ENCODE measurements at places on chromosomes 1 and 21.

DNA sequence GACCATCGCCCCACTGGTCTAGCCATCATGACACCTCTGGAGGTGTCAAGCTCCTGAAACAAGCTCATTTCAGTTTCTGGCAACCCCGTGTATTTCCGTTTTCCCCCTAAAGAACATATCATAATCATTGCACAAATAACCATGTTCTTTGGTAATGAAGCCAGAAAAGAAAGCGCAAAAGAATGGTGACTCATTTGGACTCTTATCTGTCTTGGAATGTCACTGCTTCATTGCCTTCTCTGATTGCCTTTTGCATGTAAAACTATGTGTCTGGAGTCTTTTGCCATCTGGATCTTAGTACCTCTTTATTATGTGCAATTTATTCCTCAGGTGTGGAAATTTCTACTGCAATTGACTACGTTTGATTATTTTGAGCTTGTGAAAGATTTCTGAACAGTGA is 110.5 kb downstream of the COLGALT2 start:
- no peak for DNase-seq

DNA sequence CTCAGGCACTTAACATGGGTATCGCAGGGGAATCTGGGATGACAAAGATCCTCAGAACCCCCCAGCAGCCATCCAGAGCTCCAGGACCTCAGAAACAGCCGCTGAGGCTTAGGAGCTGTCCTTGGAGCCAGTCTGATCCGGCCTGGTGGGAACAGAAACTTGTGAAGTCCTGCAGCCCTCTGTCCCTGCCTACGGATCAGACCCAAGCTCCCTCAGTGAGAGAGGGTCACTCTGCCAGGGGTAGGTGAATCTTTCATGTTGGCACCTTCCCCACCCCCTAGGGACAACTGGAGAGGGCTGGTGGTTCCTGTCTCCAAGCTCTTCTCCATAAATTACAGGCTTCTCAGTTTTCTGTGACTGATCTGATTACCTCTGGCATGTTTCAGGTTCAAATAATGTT is 122.3 kb downstream of the TLR5 start:
- DNase-seq: no peak

- DNase-seq: no peak
These were observed 32.3 kb downstream of the MAN1C1 start for GRCh38 chr1:25648681-25649440.

GRCh38 chr1:232423591-232423990 is 206.3 kb downstream of the SIPA1L2 start:
- no peak for DNase-seq

DNA sequence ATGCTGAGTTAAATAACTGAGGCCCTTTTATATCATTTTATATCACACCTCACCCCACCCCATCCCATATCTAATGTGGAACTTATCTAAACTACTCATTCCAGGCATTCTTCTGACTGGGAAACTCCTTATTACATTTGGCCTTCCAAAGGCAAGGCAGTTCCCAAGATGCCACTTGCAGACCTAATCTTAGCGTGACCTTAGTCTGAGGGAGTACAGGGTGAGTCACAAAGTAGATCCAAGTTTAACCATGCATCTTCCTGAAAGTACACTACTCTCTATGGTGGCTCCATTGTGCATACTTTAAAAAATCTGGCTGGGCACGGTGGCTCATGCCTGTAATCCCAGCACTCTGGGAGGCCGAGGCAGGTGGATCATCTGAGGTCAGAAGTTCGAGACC is 353.6 kb upstream of the C1orf87 start:
- DNase-seq: no peak

GRCh38 chr1:184214128-184214527 is 162.6 kb downstream of the TSEN15 start:
- no peak for DNase-seq

DNA sequence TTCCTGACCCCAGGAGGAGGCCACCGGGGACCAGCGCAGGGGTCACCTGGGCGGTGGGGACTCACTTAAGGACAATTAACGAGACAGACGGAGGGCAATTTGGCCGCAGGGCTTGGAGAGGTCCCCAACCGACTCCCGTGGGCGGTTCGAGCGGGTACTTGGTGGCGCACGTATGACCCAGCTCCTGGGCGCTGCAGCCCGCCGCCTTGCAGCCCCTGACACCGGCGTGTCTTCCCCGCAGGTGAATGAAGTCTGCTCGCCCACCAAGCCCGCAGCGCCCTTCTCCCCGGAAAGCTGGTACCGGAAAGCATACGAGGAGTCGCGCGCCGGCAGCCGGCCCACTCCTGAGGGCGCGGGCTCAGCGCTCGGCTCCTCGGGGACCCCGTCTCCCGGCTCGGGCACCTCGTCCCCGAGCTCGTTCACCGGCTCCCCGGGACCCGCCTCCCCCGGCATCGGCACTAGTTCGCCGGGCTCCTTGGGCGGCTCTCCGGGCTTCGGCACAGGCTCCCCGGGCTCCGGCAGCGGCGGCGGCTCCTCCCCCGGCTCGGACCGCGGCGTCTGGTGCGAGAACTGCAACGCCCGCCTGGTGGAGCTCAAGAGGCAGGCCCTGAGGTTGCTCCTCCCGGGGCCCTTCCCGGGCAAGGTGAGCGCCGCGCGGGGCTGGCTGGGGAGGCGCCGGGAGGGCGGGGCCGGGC is 1.4 kb downstream of the KIF26B start:
- DNase-seq: peak; percentile 61

GRCh38 chr1:166915941-166916340 is 39.9 kb upstream of the TADA1 start:
- no peak for DNase-seq

- no peak for DNase-seq
These were observed 83.5 kb downstream of the URB2 start for GRCh38 chr1:229709500-229710013.

GRCh38 chr1:218332416-218332815 is 12.7 kb upstream of the TGFB2 start:
- DNase-seq: no peak

DNA sequence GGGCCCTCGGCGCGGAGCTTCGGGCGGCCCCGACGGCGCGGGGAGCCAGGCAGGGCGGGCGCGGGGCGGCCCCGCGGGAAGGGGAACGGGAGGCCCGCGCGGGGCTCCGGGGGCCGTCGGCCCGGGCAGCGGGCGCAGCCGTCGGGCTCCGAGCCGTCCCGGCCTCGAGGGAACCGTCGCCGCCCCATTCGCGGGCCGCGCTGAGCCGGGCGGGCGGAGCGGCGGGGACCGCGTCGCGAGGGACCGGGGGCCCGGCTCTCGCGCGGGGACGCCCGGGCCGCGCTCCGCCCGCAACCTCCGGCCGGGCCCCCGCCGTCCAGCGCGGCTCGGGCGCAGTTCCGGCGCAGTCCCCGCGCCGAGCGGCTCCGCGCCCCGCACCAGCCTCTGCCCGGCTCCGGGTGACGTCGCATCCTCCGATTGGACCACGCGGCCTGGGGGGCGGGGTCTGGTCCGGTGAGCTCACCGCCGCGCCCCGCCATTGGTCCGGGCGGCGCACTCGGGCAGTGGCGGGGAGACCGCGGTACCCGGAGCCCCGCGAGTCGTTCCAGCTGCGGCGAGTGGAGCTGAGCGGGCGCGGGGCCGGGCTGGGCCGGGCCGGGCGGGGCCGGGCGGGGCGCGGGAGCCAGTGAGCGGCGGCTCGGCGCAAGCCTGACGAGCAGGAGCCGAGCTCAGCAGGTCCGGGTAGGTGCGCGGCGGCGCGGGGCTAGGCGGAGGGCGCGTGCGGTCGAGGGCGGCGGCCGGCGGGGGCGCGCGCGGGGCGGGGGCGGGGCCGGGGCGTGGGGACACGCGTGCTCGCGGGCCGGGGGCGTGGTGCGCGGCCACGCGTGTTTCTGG is 66.7 kb upstream of the VAMP3 start:
- DNase-seq: peak; percentile 46

DNA sequence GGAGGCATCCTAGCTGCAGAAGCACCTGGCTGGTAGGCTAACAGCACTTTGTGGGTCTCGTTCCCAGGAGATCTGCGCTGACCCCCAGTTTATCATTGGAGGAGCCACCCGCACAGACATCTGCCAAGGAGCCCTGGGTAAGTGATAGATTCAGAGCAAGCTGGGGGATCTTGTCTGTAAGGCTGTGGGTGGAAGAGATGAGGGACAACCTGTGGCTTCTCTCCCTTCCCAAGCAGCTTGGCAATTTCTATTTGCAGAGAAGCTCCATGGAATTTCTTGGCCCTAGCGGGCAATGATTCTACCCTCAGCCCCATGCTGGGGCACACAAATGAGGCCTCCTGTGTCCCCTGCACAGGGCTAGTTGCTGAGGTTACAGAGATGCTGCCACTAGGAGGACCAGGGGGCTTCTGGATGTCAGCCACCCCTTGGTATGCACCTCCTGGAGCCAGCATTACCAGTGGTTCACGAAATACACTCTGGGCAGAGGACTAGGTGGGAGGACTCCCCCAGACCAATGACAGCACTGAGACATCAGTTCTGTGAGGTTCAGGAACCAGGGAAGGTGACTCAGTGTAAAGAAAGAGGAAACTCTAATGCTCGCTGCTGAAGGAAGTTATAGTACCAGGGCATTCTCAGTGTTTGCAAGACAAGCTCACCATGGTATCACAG is 5.5 kb downstream of the CAPN2 start:
- no peak for DNase-seq

- DNase-seq: no peak
These were observed 161.3 kb downstream of the TM2D1 start for GRCh38 chr1:61563611-61564010.

DNA sequence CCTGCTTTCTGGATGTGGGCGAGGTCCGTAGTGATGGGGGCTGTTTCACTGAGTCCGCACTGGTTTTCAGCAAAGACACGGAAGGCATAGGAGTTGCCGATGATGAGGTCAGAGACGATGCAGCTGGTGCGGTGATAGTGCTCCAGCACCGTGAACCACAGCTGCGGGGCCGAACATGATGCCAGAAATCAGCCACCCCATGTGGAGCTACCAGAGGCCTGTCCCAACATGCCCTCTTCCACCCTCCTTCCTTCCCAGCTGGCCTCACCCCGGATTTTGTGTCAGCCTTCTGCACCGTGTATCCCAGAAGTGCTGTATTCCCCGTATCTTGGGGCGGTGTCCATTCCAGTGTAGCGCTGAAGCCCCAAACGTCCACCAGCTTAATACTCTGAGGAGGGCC is 10.0 kb downstream of the MYBPHL start:
- DNase-seq: no peak

- no peak for DNase-seq
These were observed 595 bp downstream of the AK2 start for GRCh38 chr1:33036051-33036525.

DNA sequence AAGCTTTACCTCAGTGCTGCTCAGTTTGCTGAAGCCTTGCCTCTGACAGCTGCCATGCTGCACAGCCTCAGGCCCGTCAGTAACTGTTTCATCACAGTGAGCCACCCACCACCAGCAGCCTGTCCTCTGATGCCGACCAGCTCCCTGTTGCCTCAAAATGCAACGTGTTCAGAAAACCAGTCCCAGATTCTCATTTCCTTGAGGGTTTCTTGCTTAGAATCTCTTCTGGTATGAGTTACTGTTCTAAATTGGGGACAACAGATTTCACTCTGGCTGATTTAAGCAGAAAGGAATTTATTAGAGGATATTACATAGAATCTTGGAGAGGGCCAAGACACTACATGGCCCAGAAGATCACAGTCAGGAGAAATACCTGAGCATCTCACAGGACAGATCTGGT is 11.0 kb downstream of the UBL4B start:
- no peak for DNase-seq

DNA sequence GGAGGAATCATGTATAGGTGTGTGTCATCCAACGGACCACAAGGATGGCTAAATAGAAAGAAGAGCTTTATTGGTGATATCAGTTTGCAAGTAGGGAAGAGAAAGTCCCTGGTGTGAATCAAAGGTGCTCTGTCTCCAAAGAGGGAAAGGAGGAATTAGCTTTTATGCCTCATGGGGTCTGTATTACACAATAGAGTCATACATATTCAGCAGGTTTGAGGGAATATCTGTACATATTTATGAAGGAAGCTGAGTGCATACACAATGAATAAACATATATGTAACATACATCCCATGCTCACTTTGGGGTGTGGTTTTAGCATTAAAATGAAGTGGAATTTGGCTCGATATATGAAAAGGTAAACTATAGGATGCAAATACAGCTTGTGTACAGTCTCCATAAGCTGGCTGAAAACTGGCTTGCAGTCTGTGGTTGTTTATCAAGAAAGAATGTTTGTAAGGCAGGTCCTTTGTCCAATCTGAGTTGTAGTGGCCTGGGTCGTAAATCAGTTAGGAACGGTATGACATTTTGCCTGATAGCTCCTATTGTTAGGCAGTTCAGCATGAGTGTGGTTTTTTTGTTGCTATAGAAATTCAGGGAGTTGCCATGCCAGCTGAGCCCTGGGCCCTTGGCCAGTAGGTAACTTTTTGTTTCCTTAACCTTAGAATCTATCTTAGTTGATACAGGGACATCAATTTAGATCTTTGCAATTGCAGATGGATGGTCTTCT is 198.0 kb upstream of the ZP4 start:
- no peak for DNase-seq

DNA sequence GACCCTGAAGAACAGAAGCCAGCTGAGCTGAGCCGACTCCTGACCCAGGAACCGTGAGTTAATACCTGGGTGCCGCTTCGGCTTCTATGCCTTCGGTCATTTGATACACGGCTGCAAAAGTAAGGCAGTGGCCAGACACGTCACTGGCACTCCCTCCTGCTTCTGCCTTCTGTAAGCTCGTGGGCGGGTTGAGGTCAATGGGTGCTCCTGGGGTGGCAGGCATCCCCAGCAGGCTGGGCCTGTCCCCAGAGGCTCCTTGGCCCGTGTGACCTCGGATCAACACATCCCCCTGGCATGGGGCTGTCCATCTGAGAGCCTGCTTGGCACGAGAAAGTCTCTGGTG is 35.7 kb upstream of the COL6A1 start:
- no peak for DNase-seq

GRCh38 chr1:105337420-105337819 is 1587.7 kb downstream of the AMY1C start:
- DNase-seq: no peak

DNA sequence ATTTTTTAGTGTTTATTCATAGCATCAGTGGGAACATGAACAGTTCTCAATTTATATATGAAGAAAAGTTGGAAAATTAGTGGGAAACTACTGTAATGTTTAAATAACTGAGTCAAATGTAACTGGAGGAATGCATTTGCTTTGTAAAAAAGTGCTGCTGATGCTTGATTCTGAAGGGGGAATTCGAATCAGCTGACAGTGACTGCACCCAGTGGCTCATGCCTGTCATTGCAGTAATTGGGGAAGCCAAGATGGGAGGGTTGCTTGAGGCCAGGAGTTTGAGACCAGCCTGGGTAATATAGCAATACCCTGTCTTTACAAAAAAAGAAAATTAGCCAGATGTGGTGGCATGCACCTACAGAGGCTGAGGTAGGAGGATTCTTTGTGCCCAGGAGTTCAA is 398.4 kb downstream of the ZP4 start:
- no peak for DNase-seq

DNA sequence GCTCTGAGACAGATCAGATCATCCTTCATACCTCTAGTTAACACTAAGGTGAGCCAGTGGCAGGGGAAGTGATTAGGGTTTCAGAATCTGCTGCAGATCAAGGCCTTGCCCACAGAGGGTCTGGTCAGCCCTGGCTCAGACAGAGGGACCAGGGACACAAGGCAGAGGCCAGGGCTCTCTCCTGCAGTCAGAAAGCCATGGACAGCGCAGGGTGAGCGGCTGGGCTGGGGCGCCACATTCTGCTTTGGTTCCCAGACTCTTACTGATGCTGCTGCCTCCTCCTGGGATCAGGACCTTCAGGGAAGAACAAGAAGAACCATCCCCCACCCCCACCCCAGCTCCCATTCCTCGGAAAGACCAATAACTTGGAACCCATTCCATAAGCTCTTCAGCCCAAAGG is 43.1 kb downstream of the GPR161 start:
- DNase-seq: no peak
